Adipocyte (in vitro differentiated cells): ENCODE measurements at places on chromosomes 6 and 20.
A peak's percentile ranks its signal among the peaks of the same experiment; 100 is the strongest.

GRCh38 chr6:75893058-75893775 lies 144.2 kb downstream of the MYO6 start:
- DNase-seq, result peak; percentile 94

DNA sequence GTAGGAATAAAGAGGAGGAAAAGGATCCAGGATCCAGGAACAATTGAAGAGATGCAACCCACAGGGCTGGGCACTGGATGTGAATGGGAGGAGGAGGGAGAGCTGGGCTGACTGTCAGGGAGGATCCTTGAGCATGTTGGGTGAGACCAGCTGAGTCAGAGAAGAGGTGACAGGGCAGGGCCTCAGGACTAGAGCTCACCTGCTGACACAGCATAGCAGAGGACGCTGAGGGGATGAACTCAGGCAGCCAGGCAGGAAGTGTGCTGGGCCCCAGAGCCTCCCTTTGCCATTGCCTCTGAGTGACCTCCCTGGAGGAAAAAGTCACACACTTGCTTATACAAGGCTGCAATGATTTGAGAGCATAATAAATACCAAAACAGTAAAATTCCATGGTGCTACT lies 72.3 kb downstream of the ZNF133 start:
- no peak for DNase-seq

- DNase-seq, result no peak
These were observed 76.0 kb upstream of the TOX2 start for GRCh38 chr20:43838703-43839060.

DNA sequence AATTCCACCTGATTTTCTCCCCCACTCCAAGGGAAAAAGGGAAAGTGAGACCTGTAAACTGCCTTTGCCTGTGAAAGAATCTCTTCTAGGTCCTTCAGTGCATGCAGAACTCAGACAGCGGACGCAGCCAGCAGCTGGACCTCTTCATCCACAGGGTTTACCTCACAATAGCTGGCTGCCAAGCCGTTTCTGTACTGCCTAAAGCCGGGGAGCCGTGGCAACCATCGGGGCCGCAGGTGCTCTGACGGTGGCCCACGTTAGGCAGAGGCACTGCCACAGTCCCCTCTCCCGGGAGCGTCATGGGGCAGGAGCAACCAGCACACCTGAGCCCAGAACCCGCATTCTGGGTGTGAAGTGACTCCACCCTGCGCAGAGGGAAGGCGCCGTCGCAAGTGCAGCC lies 206.1 kb downstream of the TTLL2 start:
- no peak for DNase-seq

DNA sequence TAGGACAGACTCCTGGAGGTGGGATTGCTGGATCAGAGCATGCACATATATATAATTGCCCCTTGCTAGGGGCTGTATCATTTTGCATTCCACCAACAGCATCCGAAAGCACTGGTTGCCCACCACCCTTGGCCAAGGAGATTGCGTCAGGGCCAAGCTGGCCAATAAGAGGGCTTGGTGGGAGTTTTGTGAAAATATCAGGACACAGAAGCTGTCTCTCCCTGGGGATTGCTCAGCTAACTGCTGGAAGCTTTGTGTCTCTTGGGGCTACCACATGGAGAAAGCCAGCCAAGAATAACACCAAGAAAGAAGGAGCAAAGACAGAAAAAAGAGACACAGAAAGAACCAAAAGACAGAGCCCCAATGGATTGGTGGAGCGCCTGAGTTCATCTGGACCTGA lies 90.6 kb upstream of the RALGAPA2 start:
- no peak for DNase-seq
